Activated T-helper 1 cell treated with anti-CD3 and anti-CD28 coated beads, Interleukin-2, amount 50 U/mL, for 16 hours (primary cell): ENCODE measurements at places on chromosomes 2 and 18.

DNA sequence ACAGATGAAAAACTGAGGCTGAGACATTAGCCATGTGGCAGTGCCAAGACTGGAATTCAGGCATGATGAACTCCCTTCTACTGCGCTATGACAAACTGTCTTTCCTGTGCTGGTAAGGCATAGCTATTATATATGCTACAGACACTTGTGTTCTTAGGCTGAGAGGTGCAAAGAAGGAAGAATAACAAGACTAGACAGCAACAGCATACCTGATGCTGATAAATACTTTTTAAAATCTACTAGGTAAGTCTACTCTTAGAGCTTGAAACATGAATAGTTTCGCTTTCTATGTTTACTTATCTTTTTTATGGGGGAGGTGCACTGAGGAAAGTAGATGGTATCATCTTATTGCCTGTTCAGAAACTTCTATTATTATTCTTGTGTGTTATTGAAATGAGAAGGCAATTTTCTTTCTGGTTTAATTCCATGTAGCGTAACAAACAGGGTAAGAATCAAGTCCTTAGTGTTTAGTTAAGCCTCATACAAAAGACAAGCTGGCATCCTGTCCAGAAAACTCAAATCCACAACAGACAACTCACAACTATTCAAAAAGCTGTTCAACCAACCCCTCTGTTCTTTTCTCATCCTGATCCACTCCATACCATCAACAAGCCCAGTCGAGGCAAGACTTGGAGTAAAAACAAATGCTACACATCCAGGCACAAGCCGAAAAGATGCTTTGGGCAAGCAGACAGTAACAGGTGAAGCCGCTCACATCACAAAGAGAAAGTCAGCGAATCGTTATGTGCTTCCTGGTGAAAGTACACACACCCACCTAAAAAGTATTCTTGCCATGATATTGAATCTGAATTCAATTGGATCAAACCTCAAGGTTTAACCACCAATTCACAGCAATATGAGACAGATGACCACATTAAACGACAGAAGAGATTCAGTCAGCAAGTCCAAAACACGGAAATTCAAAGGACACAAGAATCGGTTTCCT lies 1.5 kb downstream of the TTC32 start:
- DNase-seq, result no peak

DNA sequence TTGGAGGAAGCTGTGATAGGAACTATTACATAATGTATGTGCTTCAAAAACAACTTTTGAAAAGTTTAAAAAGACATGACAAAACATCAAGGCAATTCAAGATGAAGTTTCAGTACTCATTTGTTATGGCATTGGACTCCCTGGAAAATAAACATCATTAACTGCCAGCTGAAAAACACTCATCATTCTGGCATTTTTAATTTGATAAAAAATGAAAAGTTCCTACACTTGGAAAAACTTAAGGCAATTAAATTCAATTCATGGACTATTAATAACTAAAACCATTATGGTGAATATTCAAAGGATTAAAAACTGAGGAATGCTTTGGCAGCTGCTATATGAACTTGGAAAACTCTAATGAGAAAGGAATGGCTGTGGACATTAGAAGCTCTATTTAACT lies 8.5 kb downstream of the TYW5 start:
- DNase-seq, result no peak

DNA sequence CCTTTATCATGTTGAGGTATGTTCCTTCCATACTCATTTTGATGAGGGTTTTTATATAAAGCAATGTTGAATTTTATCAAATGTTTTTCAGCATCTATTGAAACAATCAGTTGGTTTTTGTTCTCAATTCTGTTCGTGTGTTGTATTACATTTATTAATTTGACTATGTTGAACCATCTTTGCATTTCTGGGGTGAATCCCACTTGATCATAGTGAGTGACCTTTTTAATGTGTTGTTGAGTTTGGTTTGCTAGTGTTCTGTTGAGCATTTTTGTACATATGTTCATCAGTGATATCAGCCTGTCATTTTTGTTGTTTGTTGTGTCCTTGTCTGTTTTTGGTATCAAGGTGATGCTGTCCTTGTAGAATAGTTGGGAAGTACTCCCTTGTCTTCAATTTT lies 110.9 kb downstream of the MYO3B start:
- no peak for DNase-seq

DNA sequence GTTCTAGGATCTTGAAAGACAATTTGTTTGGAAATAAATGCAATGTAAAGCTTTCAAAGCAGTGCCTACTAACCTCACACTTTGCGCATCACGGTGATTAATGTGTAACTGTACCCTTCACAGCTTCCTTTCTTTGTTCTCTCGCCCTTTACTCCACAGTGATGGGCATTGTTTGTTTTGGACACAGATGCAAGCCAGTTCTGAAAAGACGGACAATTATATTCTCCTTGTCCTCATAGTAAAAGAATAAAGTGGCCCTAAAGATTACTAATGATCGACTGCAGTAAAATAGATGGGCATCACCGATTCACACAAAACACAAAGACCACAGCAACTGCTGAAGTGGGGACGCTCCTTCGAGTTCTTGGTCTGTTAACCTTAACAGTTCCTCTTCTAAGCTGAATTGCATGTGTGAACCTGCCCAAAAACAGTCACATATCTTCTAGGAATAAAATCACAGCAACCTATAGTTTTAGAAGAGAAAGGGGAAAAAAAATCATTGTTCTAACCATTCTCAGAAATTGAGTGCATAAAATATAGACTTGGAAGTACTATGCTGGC lies 7.7 kb downstream of the L3MBTL4 start:
- no peak for DNase-seq

DNA sequence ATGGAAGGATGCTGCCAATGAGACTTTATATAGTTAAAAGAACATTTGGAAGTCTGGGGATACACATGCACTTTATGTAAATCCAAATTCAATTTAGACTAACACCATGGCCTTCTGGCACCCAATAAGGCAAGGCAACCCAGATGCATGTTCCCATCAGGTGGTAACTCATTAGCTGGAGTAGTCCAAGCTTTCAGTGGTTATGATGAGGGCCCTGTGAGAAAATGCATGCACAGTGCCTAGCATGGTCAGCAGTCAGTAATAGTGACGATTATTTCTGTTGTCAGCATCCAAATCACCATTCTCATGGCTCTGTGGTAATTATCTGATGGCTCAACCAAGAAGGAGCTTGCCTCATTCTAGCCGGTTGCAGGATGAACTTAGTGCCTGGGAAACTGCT lies 70.3 kb upstream of the CTLA4 start:
- no peak for DNase-seq

DNA sequence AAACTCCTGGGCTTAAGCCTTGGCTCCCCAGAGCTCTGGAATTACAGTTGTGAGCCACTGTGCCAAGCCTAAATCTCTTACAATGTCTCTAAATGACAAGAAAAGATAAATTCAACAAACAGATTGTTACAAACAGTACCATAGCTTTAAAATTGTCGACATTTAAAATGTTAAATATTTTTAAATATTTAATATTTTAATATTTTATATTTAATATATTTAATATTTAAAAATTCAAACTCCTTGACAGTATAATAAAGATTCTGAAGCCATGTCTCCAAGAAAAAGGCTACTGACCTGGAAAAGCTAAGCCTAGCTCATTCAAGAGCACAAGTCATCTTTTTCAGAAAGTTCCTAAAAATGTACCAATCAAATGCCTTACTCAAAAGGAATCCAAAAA lies 75.3 kb downstream of the INPP5D start:
- no peak for DNase-seq

GRCh38 chr2:225019105-225019504 lies 23.2 kb downstream of the DOCK10 start:
- no peak for DNase-seq

DNA sequence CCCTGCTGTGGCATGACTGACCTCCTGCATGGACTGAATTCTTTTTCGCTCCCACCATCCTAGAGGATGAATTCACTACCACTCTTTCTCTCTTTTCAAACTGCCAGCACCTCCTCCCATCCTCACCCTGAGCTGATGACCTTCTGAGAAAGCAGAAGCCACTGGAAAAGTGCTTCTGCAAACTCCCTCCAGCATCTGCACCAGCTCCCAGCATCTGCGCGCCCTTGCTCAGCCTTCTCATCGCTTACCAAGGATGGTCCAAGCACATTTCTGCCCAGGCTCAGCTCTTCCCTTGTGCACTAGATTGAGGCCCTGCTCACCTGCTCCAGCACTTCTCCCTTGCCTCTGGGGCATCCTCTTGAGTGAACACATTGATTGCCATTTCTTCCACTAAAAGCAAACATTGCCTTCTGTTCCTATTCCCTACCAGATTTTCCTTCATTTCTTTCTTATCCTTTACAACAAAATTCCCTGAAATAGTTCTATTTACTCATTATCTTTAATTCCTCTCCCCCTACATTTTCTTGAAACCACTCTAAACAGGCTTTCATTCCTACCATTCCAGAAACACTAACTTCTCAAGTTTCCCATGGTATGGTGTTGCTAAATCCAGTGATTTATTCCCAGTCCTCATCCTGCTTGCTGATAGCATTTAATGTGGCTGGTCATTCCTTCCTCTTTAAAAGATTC lies 42.7 kb upstream of the IL1RL1 start:
- no peak for DNase-seq

DNA sequence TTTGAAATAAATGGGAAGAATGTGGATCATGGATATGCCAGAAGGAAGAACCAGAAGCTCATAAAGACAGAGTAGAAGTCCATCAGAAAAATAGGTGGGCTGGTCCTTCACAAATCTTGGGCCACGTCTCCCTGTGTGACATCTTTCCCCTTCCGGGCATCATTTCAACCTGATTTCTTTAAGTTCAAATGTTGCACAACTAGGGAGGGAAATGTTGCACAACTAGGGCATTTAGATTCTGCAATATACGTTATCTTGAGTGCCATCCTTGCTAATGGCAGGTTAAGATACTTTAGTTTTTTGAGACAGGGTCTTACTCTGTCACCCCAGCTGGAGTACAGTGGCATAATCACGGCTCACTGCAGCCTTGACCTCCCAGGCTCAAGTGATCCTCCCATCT lies 129.6 kb downstream of the CERS6 start:
- no peak for DNase-seq

DNA sequence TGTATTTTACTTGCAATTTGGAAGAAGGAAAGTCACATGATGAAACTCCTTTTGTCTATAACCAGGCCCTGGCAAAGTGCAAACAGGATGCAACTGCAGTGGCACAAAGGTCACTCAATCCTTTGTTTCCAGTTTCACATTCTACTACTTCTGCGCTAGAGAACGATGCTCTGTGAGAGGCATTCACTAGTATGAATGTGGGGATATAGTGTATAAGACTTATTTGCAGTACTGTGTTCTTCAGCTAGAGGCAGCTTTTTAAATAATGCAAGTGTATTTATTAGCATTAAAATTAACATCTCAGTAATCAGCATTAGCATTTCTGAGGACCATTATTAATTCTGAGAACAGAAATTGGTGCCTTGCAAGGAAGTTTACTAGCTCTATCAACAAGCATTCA lies 68.9 kb downstream of the PRPF40A start:
- DNase-seq, result no peak

DNA sequence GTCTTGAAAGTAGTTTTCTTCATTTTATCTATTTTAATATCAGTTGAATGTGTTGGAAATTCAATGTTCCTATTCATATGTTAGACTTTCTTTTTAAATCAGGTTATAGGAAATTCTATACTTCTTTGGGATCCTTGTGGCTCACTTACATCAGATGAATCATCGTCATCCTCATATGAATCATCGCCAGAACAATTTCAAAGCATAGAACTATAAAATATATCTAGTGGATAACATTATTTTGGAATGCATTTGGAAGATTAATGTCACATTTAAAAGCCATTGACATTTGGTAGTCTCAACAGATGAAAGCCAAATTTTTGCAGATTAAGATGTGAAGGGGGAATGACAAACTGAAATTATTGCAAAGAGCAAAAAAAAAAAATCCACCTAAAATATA lies 94.1 kb downstream of the FAM161A start:
- no peak for DNase-seq

GRCh38 chr18:26516964-26517363 lies 31.4 kb downstream of the KCTD1 start:
- no peak for DNase-seq

DNA sequence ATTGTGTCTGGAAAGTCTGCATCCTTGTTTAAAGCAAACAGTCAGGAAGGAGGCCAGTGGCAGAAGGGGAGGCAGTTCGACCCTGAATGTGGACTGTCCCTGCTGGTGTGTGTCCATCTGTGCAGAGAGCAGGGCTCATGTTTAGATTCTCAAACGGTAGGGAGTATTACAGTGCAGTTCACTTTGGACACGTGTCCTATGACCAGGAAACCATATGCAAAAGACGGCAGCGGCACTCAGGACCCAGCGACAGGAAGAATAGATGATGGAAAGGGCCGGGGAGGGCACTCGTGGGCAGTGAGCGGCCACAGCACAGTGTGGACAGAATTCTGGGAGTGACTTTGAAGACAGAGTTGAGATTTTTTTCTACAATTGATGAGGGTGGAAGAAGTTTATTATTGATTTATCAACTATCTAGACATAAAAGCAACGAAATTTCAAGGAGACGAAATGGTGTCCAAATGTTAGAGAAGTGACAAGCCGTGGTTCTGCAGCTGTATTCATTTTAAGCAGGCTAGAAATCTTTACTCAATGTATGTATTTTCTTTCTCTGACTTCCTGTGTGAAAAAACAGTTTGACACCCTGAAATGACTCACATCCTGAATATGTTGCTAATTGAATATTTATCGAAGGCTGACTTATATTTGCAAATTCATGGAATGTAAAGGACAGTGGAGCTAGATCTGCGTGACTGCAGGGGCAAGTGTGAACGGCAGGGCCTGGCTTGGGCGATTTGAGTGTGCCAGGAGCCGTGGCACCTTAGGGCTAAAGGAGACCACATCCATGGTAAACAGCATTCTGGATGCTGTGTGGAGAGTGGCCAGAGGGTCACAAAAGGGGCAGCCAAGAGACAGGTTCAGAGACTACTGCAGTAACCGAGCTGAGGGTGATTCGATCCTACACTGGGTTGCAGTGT lies 214.2 kb downstream of the PTGR3 start:
- no peak for DNase-seq

DNA sequence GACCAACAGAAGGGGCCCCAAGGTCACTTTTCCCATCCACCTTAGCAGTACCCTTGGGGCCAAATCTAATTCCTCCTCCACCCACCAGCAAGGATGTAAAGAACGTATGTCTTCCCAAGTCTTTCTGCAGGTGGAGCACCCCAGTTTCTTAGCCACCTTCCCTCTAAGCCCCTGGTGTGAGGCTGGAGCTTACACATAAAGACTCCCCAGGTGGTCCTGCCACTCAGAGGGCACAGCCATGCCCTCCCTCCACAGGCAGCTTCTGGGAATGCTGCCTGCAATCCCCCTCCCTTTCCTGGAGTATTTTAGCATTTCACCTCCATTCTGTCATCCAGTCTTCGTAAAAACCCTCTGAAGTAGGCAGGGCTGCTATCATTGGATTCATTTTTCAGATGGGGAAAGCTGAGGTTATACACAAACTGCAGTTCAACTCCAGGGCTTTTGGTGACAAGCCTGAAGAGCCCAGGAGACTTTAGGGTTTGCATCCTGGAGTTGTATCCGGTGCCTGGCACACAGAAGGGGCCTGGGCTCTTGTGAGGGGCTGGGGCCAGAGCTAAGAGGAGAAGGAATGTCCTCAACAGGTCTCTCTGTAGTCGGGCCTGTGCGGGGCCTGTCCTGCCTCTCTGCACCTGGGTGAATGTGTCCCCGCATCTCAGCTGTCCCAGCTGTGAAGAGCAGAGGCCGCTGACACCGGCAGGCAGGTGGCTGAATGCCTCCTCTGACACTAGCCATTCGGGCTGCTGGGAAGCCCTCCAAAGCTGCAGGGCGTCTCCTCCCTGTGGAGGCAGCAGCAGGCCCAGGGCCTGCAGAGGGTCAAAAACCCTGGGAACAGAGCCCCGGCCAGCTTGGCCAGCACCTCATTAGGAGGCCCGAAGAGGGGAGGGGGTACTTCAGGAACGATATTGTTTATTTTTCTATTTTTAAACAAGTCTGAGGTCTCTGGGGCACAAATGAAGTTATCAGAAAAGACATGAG lies 27.6 kb downstream of the CIB4 start:
- no peak for DNase-seq
